NK-92 treated with Interleukin-12 subunit alpha and Interleukin-12 subunit beta, amount 100 ng/mL, for 24 hours (cell line): ENCODE measurements at places on chromosomes 5 and 9.

GRCh38 chr9:92405818-92406217 lies 1.4 kb upstream of the OGN start:
- no peak for DNase-seq

DNA sequence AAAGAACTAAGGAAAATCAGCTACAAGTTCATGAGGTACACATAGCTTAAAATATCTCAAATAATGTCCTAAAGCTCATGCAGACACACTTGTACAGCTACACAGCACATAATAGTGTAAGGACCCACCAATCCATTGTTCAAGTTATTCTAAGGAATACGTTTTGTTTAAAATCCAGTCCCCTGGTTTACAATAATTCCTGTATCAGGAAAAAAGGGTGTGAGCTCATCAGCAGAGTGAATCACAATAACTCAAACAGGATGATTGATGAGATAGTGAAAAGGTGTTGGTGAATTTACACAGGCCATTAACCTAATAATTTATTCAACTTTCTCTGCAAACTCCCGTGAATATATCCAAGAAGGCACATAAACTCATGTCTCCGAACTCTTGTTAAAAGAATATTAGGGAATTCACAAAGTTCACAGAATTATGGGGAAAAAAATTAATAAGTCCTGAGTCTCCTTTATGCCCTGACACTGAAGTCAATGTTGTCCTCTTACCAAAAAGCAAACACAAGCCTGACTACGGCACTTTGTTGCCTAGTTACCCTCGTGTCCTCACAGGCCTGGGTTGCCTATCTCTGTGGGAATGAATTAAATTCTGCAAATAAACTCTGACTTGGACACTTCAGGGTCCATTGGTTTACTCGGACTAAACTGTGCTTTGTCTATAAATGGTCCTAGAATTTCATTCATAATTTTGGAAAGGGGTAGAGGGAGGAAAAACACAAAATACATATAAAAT lies 142.8 kb upstream of the PDE4D start:
- DNase-seq, result no peak

DNA sequence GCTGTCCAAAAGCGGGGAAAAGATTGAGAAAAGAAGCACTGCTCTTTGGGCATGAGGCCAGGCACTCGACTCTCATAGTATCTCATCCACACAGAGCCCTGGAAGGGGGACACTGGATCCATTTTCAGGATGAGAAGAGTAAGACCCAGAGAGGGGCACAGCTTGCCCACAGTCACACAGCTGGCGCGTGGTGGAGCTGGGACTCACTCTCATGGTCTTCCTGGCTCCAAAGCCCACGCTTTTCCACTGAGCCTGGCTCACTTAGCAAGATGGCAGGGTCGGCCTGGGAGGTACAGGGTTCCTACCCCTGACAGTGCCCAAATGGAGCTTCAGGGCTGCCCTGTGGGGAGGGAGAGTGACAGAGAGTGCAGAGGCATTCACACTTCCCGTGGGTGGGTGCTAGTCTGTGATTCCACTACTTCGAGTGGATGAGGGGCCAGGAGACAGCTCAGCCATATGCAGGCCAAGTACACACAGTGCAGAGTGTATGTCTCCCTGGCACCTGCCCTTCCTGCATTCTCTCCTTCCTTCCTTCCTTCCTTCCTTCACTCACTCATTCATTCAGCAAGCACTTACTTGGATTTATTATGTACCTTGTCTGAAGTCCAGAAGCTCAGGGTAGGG lies 18.3 kb upstream of the IGFBPL1 start:
- DNase-seq, result no peak

DNA sequence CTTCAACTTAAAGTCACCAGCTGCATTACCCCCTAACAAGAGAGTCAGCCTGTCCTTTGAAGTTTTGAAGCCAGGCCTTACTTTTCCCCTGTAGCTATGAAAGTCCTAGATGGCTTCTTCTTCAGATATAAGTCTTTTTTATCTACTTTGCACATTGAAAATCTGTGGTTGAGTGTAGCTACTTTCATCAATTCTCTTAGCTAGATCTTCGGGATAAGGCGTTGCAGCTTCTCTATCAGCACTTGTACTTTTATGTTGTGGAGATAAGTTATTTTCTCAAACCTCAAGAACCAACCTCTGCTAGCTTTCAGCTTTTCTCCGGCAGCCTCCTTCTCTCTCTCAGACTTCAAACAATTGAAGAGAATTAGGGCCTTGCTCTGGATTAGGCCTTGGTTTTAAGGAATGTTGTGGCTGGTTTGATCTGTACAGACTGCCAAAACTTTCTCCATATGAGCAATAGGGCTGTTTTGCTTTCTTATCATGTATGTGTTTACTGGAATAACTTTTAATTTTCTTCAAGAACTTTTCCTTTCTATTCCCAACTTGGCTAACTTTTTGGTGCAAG lies 21.6 kb downstream of the CATSPER3 start:
- no peak for DNase-seq

DNA sequence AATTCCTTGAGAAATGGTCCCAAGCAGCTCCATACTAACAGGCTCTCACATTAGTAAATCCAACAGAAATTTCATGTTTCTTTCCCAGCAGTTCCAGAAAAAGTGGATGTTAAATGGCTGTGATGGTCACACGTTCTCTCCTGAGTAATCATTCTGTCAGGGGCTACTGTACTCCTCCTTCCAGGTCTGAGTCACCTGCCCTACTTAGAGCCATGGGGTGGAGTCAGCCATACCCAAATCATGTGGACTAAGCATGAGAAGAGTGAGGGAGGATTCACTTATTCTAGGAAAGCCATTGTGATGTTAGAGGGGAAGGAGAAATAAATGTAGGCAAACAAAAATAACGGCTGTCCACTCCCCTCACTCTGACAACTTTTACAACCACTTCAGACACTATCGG lies 547.2 kb downstream of the CSNK1G3 start:
- no peak for DNase-seq

GRCh38 chr9:112599732-112600131 lies 113.1 kb downstream of the KIAA1958 start:
- no peak for DNase-seq

DNA sequence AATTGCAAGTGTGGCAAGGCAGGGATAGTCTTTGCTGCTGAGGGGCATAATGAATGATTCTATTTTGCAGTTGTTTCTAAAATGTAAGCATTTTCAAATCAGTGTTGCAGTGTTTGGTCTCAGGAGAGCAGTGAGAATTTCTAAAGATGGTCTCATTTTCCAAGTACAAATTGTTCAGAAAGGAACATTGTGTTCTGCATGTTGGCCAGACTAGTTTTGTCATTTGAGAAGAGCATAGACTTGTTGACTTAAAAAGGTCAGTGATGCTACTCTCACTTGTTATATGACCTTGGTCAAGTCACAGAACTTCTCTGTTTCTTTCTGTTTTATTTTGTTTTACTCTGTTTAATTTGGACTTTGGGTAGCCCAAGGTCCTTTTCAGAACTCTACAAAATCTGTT lies 344.6 kb downstream of the OSTF1 start:
- no peak for DNase-seq

DNA sequence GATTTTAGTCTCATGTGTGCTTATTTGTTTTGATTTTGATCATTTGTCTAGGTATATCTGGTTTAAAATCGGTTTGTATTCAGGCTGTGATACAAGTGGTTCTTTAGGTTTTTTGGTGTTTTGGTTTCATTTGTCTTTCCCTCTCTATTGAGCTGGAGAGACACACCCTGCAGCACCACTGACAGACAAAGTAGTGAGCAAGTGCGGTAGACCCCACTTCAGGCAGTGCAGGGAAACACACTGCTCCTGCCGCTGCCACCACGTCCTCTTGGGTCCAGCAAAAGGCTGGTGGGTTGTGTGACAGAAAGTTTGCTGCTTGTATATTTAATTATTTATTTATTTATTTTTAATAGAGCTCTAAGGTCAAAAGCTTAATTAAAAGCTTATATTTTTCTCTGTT lies 801.0 kb downstream of the NR2F1-AS1 start:
- DNase-seq, result no peak

- no peak for DNase-seq
Measured at GRCh38 chr9:74036549-74037231, 460.4 kb upstream of the RORB start.

DNA sequence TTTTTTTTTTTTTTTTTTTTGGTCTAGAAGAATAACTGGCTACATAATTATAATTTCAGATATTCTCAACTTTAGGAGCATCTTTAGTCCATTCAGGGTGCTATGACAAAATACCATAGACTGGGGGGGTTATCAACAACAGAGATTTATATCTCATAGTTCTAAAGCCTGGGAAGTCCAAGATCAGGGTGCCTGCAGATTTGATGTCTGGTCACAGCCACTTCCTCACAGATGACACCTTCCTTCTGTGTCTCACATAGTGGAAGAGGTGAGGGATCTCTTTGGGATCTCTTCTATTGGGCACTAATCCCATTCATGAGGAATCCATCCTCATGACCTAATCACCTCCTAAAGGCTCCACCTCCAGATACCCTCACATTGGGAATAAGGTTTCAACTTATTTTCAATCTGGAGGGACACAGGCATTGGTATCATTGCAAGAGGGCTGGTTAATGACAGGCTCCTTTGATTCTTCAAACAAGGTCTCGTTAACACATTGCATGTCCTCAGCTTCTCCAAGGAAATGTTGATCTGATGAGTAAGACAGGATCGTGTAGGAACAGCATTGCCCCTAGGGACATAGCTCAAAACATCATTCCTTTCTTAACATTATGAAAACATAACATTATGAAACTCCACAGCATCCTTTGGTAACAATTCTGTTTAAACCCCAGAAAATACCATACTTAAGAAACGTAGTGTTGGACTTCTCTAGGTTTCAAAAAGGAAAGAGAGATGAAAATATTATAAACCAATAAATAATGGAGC lies 372.4 kb downstream of the SEMA5A start:
- DNase-seq, result no peak

DNA sequence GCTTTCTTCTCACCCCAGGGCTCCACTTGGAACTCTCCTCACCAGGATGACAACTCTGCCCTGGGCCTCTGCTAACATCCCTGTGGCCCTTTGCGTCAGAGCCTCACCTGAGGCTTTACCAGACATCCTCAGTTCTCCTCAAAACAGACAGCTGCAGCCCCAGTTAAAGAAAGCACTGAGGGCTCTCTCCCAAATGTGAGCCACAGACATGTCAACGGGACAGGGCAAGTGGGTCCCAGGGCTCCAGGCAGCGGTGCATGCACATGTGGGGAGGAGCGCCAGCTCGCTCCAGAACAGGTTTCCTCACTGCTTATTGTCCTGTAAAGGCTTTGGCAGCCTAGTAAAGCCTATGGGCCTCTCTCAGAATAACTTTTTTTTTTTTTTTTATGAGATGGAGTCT lies 37.3 kb downstream of the IPPK start:
- DNase-seq, result no peak

DNA sequence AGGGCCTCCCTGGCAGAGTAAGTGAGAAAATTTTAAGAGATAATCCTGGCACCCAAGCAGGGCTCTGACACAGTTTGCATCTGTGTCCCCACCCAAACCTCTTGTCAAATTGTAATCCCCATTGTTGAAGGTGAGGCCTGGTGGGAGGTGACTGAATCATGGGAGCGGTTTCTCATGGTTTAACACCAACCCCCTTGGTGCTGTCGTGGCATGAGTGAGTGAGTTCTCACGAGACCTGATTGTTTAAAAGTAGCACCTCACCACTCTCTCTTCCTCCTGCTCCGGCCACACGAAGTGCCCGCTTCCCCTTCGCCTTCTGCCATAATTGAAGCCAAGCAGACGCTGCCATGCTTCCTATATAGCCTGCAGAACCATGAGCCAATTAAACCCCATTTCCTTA lies 80.1 kb downstream of the FBXW11 start:
- no peak for DNase-seq

DNA sequence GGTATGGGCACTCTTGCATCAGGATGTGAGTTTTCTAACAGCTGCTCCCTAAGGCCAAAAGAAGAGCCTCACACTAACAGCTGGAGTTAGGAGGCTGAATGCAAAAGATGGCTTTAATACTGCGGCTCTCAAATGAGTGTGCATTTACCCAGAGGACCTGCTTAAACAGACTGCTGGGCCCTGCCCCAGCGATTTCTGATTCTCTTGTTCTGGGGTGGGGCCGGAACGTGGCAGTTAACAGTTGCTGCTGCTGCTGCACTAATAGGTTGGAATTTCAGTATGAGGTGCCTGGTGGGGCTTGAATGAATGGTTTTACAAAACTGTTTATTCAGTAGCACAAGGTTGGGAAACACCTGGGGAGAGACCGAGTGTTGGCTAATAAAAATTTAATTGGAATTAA lies 26.1 kb downstream of the HMGCR start:
- DNase-seq, result no peak

- DNase-seq, result no peak
Measured at GRCh38 chr5:69105996-69106906, 12.4 kb downstream of the SLC30A5 start.

DNA sequence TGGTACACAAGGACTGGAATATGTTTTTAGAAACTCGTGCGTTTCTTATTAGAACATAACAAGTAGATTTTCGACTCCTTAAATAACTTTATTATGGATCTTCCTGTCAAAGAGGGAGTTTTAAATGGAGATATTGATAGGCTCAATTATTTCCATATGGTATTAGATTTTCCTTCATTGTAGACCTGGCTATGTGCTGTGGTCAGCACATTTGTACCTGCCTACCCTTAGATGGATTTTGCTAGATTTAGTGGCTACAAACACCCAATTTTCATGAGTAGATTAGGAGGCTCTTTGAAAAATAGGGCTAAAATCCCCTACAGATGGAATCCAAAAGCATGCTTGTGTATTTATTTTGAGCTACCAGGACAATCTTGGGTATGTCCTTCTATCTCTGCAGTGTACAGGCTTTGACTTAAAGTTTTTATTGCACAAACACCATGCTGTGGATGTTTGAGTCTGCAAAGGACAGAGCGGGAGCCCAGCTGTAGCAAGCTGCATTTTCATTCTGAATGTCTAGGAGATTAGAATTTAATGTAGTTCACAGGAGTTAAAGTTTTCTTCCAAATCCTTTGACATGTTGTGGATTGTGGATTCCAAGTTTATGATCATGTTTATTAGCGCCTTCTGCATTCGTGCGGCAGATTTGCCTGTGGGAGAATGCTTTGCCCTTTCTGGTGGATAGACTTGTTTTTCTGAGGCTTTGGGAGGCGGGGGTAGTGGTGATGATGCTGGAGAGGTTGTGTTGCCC lies 41.6 kb downstream of the GADD45G start:
- DNase-seq, result no peak

GRCh38 chr9:136831002-136831719 lies 11.1 kb upstream of the AJM1 start:
- DNase-seq, result no peak

DNA sequence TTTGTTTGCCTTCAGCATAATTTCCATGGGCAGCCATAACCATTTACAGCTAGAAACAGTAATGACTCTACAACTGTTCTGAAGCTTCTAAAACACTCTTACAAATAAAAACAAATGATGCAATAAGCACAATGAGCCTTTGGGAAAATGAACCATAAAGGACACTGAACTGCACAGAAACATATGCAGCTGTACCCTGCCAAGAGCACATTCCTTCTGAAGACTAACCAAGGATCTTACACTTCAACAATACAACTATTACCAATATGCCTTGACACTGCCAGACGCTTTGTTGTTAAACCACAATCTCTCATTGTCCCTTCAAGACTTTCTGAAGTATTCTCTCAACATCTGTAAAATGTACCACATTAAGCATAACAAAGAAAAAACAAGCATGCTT lies 104.2 kb upstream of the HMHB1 start:
- DNase-seq, result no peak

- no peak for DNase-seq
Measured at GRCh38 chr9:38296807-38297206, 95.7 kb upstream of the ALDH1B1 start.

- no peak for DNase-seq
Measured at GRCh38 chr9:135001526-135001925, 83.8 kb upstream of the FCN1 start.

- DNase-seq, result no peak
Measured at GRCh38 chr5:72063219-72063819, 44.0 kb upstream of the MAP1B start.

- no peak for DNase-seq
Measured at GRCh38 chr9:129209109-129209508, 31.0 kb upstream of the IER5L start.
